Body of pancreas (tissue), 4 donors: ENCODE measurements at places on chromosomes 2 and 18.

- no peak for DNase-seq
Measured at GRCh38 chr18:73895701-73896100, 251.9 kb downstream of the FBXO15 start.

GRCh38 chr2:68710756-68711155 lies 23.9 kb upstream of the ARHGAP25 start:
- no peak for DNase-seq

- DNase-seq, result no peak
Measured at GRCh38 chr2:54422072-54422581, 34.0 kb upstream of the SPTBN1 start.

DNA sequence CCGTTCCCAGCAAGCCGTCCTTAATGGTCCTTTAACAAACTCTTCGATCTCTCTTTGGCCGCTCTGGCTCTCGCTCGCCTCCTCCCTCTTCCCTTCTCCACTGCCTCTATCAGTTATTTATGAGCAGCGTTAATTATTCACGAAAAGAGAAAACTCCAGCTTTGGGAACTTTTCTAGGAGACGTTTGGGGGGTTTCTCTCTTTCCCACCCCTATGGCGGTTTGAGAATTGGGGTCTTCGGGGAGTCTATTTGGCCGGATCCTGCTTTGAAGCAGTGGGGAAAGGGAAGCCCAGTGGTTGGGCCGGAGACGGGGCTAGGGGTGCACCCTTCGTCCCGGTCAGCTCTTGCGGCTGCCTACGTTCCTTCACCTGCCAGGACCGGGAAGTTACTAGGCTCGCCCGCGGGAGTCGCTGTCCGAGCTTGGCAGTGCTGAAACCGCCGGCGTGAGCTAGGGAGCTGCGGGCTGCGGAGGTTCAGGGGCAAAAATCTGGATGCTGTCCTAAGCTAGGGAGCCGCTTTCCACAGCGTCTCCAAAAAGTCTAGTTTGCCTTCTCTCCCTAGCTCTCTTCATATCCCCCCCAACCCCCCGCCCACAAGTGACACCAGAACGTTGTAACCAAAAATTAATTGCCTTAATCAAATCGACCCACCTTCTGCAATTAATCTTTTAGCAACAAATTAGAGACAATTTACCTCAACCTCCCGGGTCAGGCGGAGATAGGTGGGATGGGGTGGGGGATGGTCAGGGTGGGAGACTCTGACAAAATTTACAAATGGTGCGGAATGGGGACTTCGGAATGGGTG lies 8.9 kb upstream of the SKOR2 start:
- peak; percentile 41 for DNase-seq

GRCh38 chr18:49072524-49072934 lies 121.8 kb upstream of the SMAD7 start:
- DNase-seq, result peak; percentile 19

DNA sequence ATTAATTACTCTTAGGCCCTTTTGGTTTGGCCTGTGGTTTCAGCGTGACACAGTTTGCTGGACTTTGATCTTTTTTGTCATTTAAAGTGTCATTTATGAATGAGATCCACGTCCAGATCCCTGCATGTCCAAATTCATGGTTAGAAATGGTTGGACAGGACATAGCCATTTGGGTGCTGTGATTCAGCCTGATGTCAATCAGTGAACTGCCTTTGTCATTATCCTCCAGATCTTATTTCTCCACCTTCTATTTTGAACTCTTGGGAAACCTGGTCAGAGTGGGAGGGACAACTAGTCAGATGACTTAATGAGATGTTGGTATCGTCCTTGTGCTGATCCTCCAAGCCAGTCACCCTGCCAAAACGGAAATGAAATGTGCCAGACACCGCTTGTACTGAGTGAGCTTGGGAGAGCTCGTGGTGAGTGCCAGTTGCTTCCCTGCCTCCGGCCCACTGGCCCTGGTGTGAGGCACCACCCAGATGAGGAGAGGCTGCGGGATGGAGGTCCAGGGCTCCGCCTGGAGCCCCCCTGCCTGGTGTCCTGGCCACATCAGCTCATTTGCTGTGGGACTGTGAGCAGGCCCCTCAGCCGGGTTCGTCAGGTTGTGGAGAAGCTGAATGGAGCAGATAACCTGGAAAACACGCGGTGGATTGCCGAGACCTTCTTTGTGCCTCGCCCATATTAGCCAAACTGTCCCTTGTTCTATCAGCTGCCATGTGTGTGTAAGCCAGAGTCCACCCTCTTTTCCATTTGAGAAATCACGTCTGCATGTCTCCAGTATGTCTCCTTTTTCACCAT lies 70.1 kb downstream of the DGKD start:
- DNase-seq, result no peak

DNA sequence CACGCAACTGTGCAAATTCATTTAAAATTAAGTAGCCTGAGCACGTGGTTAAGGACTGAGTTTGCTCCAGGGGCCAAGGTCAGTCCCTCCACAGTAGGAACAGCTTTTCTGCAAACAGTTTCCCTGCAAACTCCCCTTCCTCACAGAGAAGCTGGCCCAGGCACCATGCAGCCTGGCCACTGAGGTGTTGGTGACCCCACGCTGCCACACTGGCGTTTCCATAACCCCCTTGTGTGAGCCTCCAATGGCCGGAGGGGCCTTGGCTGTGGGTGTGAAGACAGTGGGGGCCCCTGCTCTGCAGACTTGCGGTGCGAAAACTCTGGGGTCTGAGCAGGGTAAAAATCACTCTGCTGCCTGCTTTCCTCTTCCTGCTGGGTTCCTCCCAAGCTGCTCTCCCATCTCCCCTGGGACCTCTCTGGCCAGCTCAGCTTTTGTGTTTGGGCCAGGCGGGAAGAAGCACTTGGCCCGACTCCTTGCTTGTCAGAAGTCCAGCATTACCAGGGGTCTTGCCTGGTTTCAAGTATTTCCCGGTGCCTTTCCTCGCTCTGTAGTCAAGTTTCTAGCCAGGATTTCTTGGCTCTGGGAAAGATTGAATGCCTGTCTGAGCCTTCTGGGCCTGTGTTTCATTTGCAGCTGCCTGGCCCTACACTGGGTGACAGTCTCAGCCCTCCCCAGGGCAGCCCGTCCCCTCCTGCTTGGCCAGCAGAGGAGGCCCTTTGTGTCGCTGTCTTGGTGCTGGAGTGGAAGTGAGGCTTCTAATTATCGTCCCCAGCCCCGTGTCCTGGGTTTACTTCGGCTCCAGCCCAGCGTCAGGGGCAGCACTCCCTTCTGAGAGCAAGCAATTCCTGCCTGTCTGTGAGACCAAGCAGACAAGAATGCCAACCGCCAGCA lies 131.4 kb upstream of the SLC1A4 start:
- peak; percentile 24 for DNase-seq

GRCh38 chr2:18664421-18664820 lies 75.1 kb upstream of the NT5C1B start:
- no peak for DNase-seq

- peak; percentile 18 for DNase-seq
Measured at GRCh38 chr2:28406276-28407096, 13.8 kb downstream of the FOSL2 start.

DNA sequence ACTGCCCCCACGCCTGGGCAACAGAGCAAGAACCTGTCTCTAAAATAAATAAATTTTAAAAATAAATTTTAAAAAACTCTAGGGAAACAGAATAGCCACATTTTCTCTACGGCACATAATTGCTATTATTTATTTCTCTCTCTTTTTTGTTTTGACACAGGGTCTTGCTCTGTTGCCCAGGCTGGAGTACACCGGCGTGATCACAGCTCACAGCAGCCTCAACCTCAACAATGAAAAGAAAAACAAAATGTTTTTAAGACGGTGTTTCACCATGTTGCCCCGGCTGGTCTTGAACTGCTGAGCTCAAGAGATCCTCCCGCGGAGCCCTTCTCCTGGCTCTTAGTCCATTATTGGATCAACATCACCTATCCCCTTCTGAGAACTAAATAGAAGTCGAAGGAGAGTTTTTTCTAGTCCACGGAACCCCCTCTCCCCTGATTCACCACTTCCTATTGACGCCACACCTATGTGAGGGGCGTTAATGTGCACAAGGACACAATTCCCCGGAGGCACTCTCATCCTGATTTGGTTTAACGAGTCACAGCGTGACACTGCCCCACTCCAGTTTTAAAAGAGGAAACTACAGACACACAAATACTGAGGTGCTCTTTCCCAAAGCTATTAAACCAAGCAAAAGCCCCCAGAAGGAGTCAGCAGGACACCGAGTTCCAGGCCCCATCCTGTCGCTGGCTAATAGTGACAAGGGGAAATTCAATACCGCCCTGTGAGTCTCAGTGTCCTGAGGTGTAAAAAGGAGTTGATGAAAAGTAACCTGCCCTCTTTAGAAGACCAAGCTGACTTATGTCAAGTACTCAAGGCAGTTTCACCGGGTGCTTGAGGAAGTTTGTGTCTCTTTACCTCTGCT lies 1.1 kb downstream of the NPC1 start:
- peak; percentile 18 for DNase-seq

GRCh38 chr2:190980630-190981209 lies 33.3 kb downstream of the STAT1 start:
- no peak for DNase-seq

DNA sequence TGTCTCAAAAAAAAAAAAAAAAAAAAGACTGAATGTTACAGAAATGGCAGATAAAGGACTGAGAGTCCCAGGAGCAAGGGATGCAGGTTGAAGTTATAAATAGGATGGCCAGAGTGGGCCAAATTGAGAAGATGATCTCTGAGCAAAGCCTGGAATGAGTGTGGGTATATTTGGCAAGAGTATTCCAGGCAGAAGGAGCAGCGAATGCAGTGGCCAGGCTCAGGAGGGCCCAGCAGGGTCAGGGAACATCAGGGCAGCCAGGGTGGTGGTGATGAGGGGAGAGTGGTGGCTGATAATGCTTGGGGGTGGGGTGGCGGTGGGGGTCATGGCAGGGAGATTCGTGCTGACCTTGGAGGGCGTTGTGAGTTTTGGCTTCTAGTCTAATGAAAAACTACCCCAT lies 141.3 kb upstream of the AGAP1 start:
- DNase-seq, result no peak

GRCh38 chr18:24584813-24585212 lies 124.4 kb downstream of the HRH4 start:
- DNase-seq, result no peak

DNA sequence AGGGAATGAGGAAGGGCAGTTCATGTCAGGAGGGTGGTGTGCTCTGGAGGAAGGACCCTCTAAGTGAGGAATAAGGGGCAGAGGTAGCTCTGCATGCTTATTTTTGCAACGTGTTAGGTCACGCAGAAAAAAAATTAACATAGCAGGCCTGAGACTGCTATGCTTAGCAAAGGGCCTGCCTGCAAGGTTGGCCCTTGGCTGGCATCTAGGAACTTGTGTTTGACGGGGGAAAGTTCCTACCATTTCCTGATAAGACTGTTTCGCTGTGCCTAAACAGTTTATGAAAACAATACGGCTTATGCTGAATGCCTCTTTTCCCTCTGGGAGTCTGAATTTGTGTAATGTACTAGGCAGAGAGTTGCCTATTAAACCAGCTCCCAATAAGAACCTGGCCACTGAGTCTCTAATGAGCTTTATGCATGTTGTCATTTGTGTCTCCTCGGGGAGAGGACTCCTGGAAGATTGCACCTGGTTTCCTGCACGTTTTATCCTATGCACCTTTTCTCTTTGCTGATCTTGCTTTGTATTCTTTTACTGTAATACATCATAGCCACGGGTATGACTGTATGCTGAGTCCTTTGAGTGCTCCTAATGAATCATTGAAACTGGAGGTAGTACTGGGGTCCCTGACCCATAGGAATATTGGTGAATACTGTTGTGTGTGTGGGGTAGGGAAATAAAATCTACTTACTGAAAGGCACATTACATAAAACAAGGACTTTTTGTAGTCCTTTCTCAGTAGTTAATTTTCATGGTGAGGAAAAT lies 169.0 kb downstream of the PRPF40A start:
- peak; percentile 30 for DNase-seq

- DNase-seq, result no peak
Measured at GRCh38 chr2:120435671-120436459, 89.9 kb downstream of the INHBB start.

DNA sequence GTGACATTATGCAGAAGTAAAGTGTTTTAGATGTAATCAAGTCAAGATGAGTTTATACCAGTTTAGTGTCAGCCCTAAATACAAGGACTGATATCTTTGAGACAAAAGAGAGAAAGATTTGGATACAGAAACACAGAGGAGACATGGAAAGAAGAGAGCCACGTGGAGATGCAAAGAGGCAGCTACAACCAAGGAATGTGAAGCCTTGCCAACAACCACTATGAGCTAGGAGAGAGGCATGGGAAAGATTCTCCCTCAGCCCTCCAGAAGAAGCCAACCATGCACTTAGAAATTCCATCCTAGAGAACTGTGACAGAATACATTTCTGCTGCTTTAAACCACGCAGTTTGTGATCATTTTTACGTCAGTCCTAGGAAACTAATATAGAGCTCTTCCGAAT lies 217.2 kb downstream of the DOK6 start:
- DNase-seq, result no peak

- DNase-seq, result no peak
Measured at GRCh38 chr2:126399001-126399400, 257.0 kb upstream of the GYPC start.

DNA sequence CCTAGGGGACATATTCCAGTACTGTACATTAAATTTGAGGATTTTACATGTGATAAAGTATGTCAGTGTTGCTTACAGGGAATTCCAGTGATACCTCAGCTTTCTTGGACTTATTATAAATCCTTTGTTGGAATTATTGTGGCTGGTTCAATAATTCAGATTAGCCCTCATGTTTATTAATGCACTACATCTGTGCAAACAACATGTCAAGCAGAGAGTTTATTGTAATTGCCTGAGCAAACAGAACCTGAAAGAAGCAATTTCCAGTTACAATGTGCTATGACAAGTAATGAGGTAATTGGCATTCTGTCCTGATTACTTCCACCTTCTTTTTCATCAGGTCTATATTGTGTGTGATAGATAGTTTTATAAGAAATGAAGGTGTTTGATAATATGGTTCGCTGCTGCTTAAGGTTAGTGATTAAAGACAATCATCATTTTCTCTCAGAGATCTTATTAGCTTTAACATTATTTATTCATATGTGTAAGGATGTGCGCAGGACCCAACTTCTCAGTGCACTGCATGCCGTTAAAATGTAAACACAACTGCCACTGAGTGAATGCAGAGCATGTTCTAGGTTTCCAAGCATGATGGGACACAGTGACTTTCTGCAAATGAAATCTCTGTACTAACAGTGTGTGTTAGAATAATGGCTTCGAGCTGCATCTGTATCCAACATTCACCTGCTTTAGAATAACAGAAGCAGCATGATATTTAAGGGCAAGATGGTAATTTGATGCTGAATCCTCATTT lies 973.7 kb upstream of the POU3F3 start:
- no peak for DNase-seq

GRCh38 chr2:241673797-241674725 lies 12.6 kb downstream of the DTYMK start:
- DNase-seq, result no peak

DNA sequence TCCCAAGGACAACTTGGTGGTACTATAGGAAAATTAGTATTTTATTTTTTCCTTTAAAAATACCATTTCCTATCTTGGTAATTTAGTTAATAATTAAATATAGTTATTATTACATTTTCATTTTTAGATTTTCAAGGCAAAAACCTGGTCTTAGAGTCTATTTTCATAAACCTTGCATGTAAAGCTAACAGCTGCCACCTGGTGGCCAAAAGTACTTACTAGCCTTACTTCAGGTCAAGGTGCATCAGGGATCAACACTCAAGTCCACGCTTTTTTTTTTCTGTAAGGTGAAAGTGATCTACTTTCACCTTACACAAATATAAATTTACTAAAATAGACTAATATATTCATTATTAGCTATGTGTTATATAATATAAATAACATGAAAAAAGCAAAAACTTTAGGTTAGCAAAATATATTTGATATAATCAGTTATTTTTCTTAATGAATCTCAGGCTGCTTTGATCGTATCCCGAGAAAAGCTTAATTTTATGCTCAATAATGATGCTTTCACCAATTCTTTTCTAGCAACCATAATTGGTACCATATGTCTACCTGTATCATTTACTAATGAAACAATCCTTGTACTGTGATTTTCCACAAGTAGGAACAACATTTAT lies 62.5 kb downstream of the RELCH start:
- DNase-seq, result peak; percentile 78
